WTC11 (cell line): ENCODE measurements at places on chromosomes 4 and X. TPM values are rescaled to one million over a fixed set of nuclear protein-coding genes. Genes with fewer than 3 reads are reported as not detected.

GRCh38 chrX:134683351-134684005, 25.2 kb upstream of the PLAC1 start:
- H3K4me1 ChIP-seq = peaks cover under 1% of the 10 kb centered on the region
- H3K4me3 ChIP-seq = no peak overlapping the region
- DNase-seq = no peak

The H2BW2 gene
- total RNA-seq = 0.15 to 0.50 TPM in 2 of 3 replicates, not detected in the other

- no peaks in the 10 kb centered on the region; the same call in 1 of the 2 replicates for H3K27me3 ChIP-seq
- no peak for DNase-seq
- H3K27ac ChIP-seq = no peak overlapping the region
- peaks cover 40% of the 10 kb centered on the region for H3K4me1 ChIP-seq
Observed at GRCh38 chr4:88144866-88145300, 13.6 kb downstream of the ABCG2 start.

DNA sequence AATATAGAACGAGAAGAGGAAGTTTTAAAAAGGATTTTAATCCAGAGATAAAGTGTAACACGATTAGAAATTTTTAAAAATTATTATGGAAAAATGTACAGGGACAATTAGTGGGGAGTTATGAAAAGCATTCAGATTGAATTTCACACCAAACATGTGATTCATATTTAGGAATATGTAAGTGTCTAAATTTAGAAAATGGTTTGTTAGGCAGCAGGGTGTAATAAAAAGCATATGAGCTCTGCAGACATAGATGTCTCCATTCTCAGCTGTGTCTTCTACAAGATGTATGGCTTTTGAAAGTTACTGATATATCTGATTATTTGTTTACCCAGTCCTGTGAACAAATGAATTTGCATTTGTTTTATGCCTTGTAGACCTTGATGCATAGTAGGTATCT, 638.9 kb upstream of the AGA start:
- H3K4me3 ChIP-seq = no peak overlapping the region
- H3K27me3 ChIP-seq = no peaks in the 10 kb centered on the region
- H3K4me1 ChIP-seq = peaks cover 9% of the 10 kb centered on the region
- H3K27ac ChIP-seq = no peak overlapping the region
- DNase-seq = no peak

The FGFR3 gene
- 18.2 to 19.9 TPM (median 19.7 TPM) in 3 replicates for total RNA-seq

The ETDA gene
- total RNA-seq = not detected in 3 replicates
